ENCODE measurements at places on chromosomes 12 and 14. TPM values are rescaled to one million over a fixed set of nuclear protein-coding genes. Genes with fewer than 3 reads are reported as not detected.

FAM222A gene
- 13.9 TPM for total RNA-seq

CMA1 gene
- total RNA-seq = not detected

COQ5 gene
- total RNA-seq = 18.6 TPM

ACSS3 gene
- total RNA-seq = 7.6 TPM

GPR162 gene
- 7.1 TPM for total RNA-seq

LDHB gene
- total RNA-seq = 246 TPM

RIN3 gene
- total RNA-seq = 74.8 TPM

DNA sequence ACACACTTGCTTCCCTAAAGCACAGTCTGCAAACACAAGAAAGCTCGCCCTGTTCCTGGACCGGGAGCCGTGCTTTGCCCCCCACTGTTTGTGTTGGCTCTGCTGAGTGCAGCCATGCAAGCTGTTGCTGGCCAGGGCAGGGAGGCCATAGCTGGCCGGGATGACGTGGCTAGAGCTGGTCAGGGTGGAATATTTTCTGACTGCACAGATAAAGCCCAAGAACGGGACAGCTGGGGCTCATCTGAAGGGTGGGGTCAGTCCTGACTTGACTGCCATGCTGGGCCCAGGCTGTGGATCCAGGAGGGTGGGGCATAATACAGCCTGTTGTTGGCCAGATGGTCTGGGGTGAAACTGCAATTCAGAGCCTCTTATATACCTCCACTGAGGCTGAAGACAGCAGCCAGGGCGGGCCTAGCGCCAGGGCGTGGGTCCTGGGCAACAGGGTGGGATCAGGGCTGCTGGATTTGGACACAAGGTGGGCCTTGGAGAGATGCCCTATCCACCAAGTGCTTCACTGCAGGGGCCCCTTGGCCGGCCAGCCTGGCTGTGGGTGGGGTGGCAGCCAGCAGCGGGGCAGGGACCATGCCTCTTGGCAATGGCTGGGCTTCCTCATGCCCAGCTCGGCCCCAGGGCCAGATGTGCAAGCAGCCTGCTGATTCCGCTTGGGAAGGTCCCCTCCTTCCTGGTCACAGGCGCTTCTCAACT is 14.8 kb downstream of the KMT5A start:
- H3K27ac ChIP-seq = no peak overlapping the region
- no peak for DNase-seq
- peaks cover 3% of the 10 kb centered on the region for H3K4me1 ChIP-seq
- peaks cover 77% of the 10 kb centered on the region for H3K36me3 ChIP-seq
- H3K4me3 ChIP-seq = no peak overlapping the region

DNA sequence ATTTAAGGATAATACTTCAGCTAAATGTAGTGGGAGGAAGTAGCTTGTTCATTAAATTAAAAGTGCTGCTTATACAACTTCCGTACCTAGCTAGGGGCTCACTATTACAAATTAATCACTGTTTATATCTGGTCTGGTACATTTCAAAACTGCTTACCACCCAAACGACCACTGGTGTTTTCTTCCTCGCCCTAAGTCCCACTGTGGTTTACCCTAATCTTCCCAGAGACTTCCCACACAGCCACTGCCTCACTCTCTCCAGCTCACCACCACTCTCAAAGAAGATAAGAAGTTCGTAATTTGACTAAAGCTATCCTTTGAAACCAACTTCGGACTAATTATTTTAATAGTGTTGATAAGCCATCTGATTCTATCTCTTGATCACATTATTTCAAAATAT is 62.6 kb downstream of the PLXNC1 start:
- no peak overlapping the region for H3K4me3 ChIP-seq
- H3K27me3 ChIP-seq = no peaks in the 10 kb centered on the region
- H3K4me1 ChIP-seq = peaks cover 33% of the 10 kb centered on the region

DNA sequence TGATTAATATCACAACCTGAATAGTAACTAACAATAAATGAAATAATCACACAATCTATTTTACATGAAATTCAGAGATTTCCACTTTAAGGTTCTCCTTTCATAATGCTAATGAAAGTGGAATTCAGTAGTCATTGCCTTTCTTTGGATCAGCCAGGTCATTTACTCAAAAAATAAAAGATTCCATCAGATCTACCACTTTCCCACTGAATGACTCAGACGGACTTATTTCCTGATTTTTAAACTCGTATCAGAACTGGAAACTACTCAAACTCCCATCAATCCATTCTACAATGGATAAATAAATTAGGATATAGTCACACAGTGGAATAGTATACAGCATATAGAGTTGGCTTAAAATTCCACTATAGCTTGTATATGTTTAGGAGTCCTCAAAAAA is 237.1 kb downstream of the MED13L start:
- H3K27ac ChIP-seq = no peak overlapping the region
- H3K36me3 ChIP-seq = no peaks in the 10 kb centered on the region
- H3K4me1 ChIP-seq = no peaks in the 10 kb centered on the region

GRCh38 chr12:3213188-3213587 is 136.0 kb downstream of the TSPAN9 start:
- peaks cover 2% of the 10 kb centered on the region for H3K4me1 ChIP-seq
- no peak for DNase-seq
- H3K4me3 ChIP-seq = no peak overlapping the region

DNA sequence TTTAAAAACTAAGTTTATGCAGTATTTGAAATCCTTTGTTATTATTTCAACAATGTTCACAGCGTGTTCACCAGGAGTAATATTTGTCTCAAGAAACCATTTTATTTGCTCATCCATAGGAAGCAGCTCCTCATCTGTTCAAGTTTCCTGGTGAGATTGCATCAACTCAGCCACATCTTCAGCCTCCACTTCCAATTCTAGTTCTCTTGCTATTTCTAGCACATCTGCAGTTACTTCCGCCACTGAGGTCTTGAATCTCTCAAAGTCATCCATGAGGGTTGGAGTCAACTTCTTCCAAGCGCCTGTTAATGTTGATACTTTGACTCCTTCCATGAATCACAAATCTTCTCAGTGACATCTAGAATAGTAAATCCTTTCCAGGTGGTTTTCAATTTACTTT is 18.0 kb downstream of the CLEC9A start:
- H3K27me3 ChIP-seq = peaks cover 3% of the 10 kb centered on the region
- H3K4me1 ChIP-seq = peaks cover 14% of the 10 kb centered on the region
- H3K4me3 ChIP-seq = no peak overlapping the region
- no peaks in the 10 kb centered on the region for H3K36me3 ChIP-seq
- no peak for DNase-seq

DNA sequence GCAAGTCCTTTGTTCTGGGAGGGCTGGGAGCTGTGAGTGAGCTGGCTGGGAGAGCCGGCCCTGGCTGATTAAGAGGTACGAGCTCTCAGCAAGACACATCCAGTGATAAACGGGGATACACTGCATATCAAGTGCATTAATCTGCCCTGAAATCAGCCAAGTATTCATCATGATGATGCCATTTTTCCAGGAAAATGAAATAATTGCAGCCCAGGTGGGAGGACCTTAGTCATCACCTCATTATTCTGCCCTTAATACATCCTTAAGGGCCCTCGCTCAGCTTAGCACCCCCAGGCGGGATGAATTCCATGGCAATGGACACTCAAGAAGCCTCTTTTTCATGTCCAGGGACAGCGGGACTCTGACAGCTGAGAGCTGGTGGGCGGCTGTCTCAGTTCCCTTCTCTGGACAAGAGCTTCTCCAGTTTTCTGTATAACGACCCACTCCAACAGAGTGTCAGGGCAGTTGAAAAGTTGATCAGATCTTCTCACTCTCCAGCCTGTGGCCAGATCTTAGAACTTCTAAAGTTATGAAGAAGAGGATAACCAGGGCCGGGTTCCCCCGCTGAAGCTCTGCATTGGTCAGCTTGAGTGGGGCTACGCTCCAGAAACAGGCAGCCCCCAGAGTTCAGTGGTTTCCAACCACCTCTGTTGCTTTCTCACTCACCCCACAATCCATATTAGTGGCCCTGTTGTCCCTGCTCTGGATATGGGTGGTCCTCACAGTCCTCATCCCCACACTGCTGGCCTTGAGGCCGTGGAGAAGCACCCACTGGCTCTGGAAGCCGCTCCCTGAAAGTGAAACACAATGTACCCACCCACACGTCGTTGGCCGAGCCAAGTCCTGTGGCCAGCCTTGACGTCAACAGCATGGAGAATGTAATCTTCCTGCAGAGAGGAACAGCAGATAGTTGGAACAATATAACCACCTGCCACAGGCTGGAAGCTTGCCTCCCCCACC is 306.2 kb upstream of the DIO3 start:
- no peak overlapping the region for H3K27ac ChIP-seq
- H3K27me3 ChIP-seq = no peaks in the 10 kb centered on the region
- H3K4me1 ChIP-seq = no peaks in the 10 kb centered on the region

DNA sequence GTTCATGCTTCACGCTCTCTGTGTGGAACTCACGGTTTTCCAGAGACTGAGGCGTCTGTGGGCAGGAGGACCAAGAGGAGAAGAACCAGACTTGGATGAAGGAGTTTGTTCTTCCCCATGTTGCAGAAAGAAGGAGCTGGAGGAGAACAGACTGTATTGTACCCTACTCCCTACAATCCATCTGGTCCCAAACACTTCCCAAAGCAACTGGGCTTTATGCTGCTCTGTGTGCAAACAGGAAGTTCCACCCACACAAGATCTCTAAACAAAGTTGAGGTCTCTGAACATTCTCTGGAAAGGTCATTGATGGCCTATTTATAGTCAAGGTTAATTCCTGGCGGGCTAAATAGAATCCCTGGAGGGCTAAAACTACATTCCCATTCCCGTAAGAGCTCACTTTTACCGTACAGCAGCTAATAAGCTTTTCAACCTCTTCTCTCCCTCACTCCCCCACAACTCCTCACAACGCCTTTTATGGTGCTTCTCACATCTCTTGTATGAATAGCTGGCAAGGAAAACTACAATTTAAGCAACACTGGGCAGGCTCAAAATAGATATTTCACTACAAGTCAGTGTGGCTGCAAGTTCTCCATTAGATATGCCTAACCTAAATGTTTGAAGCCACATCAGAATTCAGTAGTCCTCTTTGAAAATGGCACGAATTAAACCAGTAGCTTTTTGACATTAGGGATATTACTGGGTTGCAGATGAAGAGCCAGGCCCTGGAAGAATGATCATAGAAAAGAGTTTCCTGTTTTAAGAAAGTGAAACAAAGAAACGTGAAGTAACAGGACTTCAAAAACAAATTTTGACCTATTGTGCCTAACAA is at the start of gene A2M:
TSS of gene A2M (minus strand) at position 189 of the 829 bp plus-strand sequence. CDS start at position 119, 70 bp downstream.
- H3K27me3 ChIP-seq = no peaks in the 10 kb centered on the region
- peak within 1 kb of the TSS; percentile 54 for H3K4me3 ChIP-seq
- peaks cover 50% of the 10 kb centered on the region for H3K4me1 ChIP-seq
- H3K36me3 ChIP-seq = peaks cover 6% of the 10 kb centered on the region
- DNase-seq = no peak
- peak within 1 kb of the TSS; percentile 59 for H3K27ac ChIP-seq

DNA sequence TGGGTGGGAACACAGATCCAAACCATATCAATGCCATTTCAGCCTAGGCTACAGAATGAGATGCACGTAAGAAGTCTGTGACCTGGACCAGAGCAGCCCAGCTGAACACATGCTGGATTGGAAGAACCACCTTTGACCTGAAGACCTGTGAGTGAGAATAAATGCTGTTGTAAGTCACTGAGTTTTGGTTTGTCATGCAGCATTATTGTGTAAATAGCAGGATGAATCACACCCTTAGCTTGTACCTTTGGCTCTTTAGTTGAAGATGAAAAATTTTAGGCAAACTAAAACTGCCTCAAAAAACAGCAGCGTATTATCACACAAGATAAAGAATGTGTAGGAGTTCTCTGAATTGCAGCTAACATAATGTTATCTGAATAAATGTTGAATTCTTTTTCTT is 199.4 kb upstream of the LRIG3 start:
- H3K27me3 ChIP-seq = no peaks in the 10 kb centered on the region
- no peaks in the 10 kb centered on the region for H3K36me3 ChIP-seq
- H3K27ac ChIP-seq = no peak overlapping the region
- no peak for DNase-seq

DNA sequence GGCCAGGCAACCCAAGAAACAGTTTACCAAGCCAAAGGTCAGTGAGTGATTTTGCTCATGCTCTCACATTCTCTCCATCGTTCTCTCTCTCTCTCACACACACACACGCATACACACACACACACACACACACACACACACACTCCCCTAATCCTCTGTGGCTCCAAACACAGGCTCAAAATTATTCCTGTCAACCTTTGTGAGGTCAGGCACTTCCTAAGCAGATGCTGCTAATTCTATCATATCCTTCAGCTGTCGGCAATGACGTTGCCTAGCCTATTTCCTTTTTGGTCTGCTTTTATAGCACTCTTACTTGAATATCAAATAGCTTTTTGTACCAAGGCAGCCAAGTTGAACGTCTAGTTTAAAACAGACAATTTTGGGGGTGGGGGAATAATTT is 98.9 kb upstream of the EGLN3 start:
- H3K36me3 ChIP-seq = no peaks in the 10 kb centered on the region

DNA sequence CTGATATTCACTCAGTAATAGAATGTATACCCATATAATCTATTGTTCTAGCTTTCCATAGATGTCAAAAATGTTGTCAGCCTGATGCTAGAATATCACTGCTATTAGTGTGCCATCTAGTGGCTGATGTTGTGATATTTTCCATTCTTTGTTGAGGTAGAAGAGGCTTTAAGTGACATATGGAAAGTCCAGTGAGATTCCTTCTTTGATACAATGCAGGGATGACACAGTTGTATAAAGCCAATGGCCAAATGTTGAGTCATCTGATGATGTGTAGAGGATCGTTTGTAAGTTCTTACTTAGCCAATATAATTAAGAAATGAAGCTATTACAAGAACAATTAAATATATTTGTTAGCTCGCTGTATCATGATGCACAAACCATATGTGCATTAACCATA is 58.1 kb upstream of the PCED1B start:
- no peak overlapping the region for H3K27ac ChIP-seq
- no peaks in the 10 kb centered on the region for H3K27me3 ChIP-seq
- no peak for DNase-seq
- H3K4me1 ChIP-seq = no peaks in the 10 kb centered on the region

DNA sequence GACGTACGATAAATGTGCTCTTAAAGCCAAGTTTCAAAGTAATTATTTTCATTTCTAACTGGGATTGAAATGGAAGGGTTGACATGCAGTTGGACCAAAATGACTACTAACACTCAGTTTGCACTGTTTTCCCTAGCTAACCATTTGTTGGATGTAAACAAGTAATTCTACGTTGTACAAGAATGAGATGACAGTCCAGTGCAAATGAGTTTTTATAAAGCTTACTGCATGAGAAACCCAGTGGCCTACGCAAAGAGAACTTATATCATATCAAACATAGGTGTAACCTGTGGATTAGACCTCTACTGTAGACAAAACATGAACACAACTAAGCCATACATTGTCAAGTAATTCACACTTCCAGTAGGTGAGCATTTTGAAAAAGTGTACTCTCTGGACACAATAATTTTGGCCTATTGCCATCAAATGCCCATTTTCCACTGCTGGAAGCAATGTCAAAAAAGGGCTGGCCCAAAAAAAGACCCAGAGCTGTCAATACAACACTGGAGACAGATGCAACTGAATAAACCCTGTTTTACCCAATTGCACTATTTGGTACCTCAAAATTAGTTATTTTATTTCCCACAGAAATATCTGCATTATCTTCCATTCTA is 12.8 kb downstream of the SLC38A2 start:
- H3K36me3 ChIP-seq = no peaks in the 10 kb centered on the region
- no peak for DNase-seq

- H3K4me1 ChIP-seq = no peaks in the 10 kb centered on the region
- H3K36me3 ChIP-seq = no peaks in the 10 kb centered on the region
- no peak overlapping the region for H3K27ac ChIP-seq
- no peak for DNase-seq
- H3K4me3 ChIP-seq = no peak overlapping the region
Measured at GRCh38 chr14:30240685-30241084, 313.0 kb upstream of the PRKD1 start.
